ENCODE measurements at places on chromosomes 6 and 20.

DNA sequence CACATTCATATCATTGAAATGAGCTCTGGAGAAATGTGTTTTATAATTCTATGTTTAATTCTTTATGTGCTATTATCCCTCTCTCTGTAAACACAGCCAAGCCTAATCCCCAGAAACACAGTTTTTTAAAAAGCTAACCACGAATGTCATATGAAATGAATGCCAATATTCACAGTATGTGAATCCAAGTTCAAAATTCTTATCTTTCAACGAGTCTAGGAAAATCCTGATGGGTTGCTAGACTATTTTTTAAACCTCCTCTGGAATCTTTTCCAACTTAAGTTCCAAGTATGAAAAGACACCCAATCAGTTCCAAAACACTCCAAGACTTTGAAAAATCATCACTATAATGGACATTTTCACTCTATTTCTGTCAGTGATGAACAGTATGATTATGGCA, 689.3 kb downstream of the HACE1 start:
- DNase-seq = no peak

DNA sequence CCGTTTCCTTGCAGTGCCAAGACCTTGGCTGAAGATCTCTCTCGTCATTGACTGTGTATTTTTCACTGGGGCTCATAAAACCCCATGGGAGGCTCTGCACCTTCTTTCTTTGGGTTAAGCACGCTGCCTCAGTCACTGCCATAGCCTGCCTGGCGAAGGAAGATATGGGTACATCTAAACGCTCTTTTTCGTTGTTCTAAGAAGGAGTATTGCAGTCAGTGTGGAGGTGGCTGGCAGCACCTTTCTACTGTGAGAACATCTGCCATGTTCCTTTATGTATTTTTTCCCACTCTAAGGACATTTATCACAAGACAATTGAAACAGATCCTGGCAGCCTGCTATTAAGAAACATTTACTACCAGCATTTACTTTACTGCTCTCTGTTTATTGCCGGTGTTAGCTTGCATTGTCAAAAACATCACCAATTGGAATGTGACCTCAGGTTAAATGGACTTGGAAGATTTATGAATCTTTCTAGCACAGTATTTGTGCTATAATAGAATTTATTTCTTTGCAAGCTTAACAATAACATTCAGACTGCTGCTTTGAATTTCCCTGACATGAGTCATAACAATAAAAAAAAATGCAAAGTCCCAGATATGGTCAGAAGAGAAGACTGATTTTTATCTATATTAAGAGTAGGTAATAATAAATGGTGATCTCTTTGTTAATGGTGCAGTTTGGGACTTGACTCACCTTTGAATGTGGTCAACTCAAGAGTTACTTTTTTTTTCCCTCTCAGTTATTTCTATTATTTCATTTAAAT, 62.2 kb upstream of the CLDN20 start:
- no peak for DNase-seq

- no peak for DNase-seq
These were observed 97.9 kb downstream of the BMP5 start for GRCh38 chr6:55777469-55777868.

GRCh38 chr20:3699037-3699436, 13.4 kb downstream of the SIGLEC1 start:
- DNase-seq = no peak

DNA sequence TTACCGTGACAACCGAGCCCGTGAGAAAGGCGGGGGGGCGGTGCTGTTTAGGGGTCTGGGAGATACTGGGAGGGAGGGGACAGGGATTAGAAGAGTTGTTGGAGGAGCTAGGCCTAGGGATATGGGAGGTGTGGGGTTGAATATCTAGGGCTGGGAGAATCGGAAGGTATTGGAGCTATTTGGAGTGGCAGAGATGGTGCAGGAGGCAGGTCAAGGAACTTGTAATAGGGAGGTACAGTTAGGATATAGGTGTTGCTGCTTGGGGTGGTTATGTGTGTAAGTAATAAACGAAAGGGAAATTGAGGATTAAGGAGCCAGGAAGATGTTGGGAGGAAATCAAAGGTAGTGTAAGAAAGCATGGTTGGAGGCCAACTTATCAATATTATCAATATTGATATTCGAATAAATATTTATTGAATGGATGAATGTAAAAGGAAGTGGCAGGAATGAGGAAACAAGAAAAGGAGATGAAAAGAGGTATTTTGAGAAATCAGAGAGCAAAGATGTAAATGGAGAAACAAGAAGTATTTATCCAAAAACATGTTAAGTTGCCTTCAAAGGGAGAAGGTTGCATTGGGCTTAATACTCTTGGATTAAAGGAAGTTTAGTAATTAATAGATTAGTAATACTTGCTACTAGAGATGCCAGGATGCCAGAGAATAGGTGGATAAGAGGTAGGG, 602 bp downstream of the PPP1R11 start:
- DNase-seq = no peak

GRCh38 chr6:84771756-84772356, 7.5 kb upstream of the TBX18 start:
- DNase-seq = no peak

- no peak for DNase-seq
These were observed 372.8 kb downstream of the BTBD9 start for GRCh38 chr6:38266921-38267354.

GRCh38 chr20:53865901-53866793, 204.2 kb downstream of the BCAS1 start:
- no peak for DNase-seq

DNA sequence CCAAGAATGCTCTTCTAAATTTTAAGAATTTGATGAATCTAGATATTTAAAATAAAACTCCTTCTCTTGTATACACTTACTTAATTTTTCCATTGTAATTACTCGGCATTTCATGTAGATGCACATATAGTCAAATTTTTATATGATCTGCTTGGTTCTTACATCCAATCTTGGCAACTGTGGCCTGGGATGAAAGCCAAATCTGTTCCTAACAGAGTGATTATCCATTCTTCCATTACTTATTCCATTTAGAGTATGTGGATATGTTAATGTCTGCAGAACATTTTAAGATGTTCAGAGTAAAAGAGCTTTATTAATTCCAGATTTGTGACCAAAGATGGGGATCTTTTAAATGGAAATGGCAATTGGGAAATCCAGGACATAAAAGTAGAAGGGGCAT, 144.1 kb upstream of the PDE7B start:
- DNase-seq = no peak

- DNase-seq = no peak
These were observed 46.5 kb upstream of the IFNGR1 start for GRCh38 chr6:137265561-137266308.

- DNase-seq = no peak
These were observed 1.9 kb downstream of the SYNJ2 start for GRCh38 chr6:157983406-157984119.

DNA sequence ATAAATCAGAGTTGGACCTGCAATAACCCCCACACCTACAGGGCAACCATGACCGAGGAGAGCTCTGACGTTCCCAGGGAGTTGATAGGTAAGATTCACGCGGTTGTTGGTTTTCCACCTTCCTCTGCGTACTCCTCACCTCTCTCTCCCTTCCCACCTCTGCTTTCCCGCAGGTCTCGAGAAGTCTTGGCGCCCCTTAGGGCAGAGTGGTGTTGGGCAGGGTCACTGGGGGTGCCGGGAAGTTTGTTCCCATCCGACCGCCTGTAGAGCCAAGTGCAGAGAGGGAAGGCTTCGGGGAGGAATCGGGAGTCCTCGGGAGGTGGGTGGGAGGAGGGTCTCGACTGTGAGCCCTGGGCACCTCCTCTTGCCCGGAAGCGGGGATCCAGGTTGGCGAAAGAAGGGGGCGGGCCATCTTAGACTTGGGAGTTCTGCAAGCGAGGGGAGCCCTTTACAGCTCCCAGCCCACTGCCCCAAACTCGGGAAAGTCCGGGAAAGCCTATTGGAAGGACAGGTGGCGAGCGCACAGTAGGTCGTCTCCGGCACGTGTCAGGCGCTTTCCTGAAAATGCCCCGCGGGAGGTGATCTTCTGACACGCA, 672 bp downstream of the CARMIL1 start:
- DNase-seq = no peak

GRCh38 chr20:54014293-54014926, 56.0 kb downstream of the BCAS1 start:
- DNase-seq = no peak

DNA sequence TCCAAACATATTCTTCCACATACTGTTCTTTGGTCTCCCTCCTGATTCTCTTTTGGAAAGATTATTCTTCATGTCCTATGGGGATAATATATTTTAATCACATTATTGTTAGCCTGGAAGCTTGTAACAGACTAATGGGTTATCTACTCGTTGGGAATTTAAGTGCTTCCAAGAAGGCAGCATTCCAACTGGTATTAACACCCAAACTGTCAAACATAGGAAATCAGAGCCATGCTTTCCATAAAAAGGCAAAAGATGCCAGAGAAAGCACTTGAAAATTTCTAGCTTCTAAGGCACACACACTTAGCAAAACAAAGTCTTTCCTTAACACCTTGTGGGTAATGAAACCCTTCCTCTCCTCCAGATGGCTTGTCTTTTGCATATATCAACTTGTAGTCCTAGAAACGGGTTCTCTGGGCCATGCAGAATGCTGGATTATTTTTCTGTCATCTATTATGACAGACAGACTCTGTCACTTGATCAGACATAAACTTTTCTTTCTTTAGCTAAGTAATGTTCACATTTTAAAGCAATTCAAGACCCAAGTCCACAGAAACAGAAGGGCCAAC, 41.5 kb downstream of the B4GALT5 start:
- DNase-seq = no peak

- no peak for DNase-seq
These were observed 34.3 kb downstream of the FNDC1 start for GRCh38 chr6:159203304-159204005.

DNA sequence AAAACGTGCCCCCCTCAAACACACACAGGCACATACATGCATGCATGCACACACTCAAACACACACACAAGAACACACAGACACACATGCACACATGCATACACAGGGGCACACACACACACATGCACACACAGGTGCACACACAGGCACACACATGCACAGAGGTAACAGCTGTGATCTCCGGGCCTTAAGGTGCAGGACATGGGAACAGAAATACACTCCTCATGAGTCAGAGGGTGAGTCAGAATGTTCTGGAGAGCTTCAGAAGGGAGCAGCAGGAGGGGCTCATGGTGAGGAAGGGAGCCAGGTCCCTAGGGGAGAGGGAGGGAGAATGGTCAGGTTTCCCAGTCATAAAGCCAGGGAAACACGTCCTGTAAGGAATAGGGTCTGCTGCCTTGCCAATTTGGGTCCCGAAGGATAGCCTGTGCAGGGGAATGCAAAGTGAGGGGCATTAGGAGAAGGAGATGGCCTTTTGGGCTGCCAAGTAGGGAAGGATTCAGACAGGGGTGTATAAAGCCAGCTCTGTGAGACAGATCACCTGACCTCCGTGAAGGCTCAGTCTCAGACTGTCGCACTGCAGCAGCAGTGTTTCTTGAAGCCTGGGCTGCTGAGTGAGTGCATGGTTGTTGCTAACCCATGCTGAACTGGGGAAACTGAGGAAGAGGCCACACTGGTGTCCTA, 123.9 kb downstream of the MAFB start:
- DNase-seq = no peak

- DNase-seq = no peak
These were observed 17.1 kb upstream of the RPN2 start for GRCh38 chr20:37161830-37162549.

DNA sequence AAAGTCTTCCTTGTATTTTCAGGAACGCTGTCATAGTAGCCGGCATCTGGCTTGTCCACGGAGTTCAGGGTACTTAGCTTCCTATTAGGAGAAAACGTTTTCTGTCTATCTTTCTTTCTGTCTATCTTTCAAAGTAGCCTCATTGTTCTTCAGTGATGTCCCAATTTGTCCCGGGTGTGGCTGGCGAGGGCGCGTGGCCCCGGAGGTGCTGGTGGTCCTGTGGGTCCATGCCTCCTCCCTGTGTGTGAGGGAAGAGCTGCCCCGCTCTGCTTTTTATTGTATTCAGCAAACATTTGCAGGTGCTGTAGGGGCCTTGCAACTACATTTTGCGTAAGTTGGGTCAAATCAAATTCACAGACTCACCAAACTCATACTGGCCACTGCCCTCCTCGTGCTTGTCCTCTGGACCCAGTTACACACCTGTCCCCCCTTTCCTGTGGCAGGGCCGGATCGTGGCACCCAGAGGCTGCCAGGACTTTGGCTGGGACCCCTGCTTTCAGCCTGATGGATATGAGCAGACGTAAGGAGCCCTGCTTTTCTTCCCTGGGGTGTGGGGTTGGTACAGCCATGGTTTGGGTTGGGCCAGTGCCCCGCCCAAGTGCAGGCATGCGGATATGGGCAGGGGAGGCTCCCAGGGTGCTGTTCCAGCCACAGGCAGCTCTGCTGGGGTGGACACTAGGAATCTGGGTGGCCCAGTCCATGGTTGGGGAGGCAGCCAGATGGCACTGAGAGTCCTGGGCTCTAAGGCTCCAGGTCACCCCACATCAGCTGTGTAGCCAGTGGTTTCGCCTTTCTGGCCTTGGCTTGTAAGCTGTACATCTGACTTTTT, 12.3 kb downstream of the ITPA start:
- no peak for DNase-seq

DNA sequence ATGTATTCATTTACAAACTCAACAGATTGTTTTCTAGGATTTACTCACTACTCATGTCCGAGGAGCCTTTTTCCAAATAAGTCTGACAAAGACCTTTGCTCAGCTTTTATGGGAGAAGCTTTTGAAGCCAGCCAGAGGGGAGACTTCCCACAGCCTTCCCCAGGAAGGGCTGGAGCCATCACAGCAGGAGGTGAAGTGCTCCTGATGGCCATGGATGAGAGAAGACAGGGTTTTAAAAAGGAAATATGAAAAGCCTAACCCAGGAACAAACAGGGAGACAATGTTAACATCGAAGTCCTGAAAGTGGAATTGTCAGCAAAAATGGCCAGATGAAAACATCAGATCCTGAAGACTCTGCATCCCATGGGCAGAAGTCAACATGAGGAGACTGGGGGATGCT, 11.6 kb upstream of the TAGAP start:
- no peak for DNase-seq

- DNase-seq = no peak
These were observed 7.1 kb upstream of the KIZ start for GRCh38 chr20:21118782-21119181.

- DNase-seq = no peak
These were observed 52.2 kb downstream of the ADGB start for GRCh38 chr6:146650799-146651481.

- no peak for DNase-seq
These were observed 122.7 kb downstream of the MMS22L start for GRCh38 chr6:97160280-97160679.

DNA sequence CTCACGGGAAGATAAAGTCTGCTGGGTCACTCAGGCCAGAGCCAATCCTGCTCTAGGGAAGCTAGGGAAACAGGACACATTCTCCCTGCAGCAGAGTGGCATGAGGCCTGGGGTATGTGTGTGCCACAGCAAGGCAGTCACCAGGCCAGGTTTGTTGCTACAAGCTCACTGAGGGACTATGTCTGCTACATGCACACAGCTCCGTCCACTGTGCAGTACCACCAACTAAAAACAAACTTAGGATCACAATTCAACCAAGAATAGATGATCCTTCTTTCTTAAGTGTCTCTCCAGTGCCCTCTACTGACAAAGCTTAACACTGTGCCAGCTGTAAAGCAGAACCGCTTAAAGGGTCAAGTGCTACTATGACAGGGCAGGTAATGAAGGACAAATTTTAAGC, 192.5 kb downstream of the PTPRK start:
- DNase-seq = no peak

GRCh38 chr20:40314278-40314677, 374.8 kb downstream of the MAFB start:
- no peak for DNase-seq

GRCh38 chr20:54028276-54029011, 42.0 kb downstream of the BCAS1 start:
- DNase-seq = no peak

All from activated CD4-positive, CD25-positive, alpha-beta regulatory T cell (primary cell).